CD4-positive, CD25-positive, alpha-beta regulatory T cell (primary cell): ENCODE measurements at places on chromosomes 16 and 17. TPM values are rescaled to one million over a fixed set of nuclear protein-coding genes. Genes with fewer than 3 reads are reported as not detected.

DNA sequence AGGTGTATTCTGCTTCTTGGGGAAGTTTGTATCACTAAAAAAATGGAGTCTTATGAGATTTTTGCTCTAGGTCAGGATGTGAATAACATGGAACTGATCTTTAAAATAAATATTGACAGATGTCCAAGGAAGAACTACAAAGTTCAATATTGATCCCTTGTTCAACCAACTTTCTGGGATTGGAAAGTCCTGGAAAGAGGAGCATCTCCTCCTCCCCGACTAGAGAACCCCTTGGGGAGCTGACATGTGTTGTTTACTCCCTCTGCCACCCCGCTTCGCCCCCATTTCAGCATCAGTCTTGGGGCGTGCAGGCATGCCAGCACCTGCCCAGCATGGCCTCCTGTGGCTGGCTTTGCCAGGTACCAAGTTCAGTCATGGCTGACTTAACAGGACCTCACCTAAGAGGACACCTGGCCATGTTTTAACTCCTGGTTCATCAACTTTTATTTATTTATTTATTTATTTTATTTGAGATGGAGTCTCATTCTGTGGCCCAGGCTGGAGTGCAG, 33.8 kb downstream of the PMFBP1 start:
- H3K36me3 ChIP-seq: no peaks in the 10 kb centered on the region
- H3K27ac ChIP-seq: no peak overlapping the region
- no peak for DNase-seq

DNA sequence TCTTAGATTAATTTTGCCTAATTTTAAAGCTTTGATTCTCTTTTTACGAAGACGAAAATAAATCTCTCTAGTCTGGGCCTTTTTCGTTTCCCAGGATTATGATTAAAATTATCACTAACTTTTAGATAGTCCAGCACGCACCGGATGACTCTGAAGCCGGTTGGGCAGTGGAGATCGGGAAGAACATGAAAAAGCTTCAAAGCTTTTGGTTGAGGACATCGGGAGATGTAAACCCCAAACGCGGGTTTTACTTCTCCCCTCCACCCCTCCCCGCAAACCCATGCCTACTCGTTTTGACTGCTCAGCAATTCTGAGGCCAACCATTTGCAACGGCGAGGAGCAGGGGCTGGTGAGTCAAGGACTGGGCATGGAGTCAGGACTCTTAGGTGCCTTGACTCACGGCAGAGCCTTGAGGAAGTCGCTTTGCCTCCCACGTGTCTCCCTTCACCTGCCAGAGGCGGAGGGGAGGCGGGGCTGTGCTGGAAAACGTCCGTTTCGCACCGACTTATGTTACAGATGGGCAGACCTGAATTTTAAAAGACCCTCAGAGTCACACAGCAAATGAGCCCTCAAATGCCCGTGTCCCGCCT, 989 bp upstream of the DUSP14 start:
- peak overlapping the region; percentile 66 for H3K27ac ChIP-seq
- H3K36me3 ChIP-seq: no peaks in the 10 kb centered on the region
- peaks cover 20% of the 10 kb centered on the region for H3K4me1 ChIP-seq
- no peaks in the 10 kb centered on the region for H3K27me3 ChIP-seq
- peak; percentile 42 for DNase-seq

Gene LDHD
- total RNA-seq: not detected

GRCh38 chr16:55756963-55757362, 75.9 kb downstream of the CES1 start:
- H3K27me3 ChIP-seq: peaks cover 3% of the 10 kb centered on the region
- no peak overlapping the region for H3K27ac ChIP-seq
- peaks cover 8% of the 10 kb centered on the region for H3K4me1 ChIP-seq
- no peak for DNase-seq
- H3K4me3 ChIP-seq: no peak overlapping the region

- H3K36me3 ChIP-seq: no peaks in the 10 kb centered on the region
- no peak for DNase-seq
- H3K27ac ChIP-seq: no peak overlapping the region
- H3K4me1 ChIP-seq: peaks cover 4% of the 10 kb centered on the region
- peaks cover 17% of the 10 kb centered on the region for H3K27me3 ChIP-seq
- H3K4me3 ChIP-seq: no peak overlapping the region
Measured at GRCh38 chr16:15855704-15856003, 1.2 kb downstream of the MYH11 start.

GRCh38 chr17:51133365-51133764, 12.7 kb upstream of the SPAG9 start:
- no peak for DNase-seq
- no peaks in the 10 kb centered on the region for H3K36me3 ChIP-seq
- no peaks in the 10 kb centered on the region for H3K4me1 ChIP-seq
- no peaks in the 10 kb centered on the region for H3K27me3 ChIP-seq
